G401 (cell line): ENCODE measurements at places on chromosomes 16 and 17.

DNA sequence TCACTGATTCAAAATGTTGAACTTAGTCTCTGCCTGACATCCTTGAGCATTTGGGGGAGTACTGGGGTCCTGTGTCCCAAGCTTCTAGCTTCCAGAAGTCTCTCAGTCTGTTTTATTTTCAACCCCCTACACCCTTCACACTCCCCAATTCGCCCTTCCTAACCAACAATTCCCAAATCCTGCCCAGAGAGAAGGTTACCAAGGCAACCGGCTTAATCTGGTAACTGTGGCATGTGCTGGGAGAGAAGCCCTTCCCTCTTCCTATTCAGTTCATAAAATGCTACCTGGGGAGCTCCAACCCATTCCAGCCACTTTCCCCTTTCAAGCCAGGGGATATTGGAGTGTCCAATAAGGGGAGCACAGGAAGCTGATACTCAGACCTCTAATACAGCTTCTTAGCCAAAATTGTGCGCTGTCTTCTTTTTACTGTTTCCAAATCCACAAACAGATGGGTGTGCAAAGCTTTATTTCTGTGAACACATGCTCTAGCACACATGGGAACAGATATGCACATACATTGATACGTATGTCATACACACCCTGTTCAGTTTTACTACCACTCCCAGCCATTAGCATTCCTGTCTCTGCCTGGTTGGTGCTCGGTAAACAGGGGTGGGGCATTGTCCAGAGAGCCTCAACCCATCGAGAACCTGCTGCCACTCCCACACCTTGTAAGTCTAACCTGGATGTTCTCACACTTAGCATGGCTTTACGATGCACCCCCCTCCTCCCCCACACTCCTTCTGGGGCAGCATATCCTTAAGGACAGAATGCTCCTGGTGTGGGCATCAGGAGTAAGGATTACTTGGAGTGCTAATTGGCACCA is 1.1 kb upstream of the RAPGEFL1 start:
- no peak for DNase-seq

GRCh38 chr17:44219108-44219615 is 313 bp downstream of the UBTF start:
- peak; percentile 48 for DNase-seq

- DNase-seq, result no peak
Observed at GRCh38 chr16:66682271-66682670, 14.3 kb downstream of the CMTM4 start.

- DNase-seq, result no peak
Observed at GRCh38 chr17:78599419-78599818, 22.2 kb upstream of the DNAH17 start.

DNA sequence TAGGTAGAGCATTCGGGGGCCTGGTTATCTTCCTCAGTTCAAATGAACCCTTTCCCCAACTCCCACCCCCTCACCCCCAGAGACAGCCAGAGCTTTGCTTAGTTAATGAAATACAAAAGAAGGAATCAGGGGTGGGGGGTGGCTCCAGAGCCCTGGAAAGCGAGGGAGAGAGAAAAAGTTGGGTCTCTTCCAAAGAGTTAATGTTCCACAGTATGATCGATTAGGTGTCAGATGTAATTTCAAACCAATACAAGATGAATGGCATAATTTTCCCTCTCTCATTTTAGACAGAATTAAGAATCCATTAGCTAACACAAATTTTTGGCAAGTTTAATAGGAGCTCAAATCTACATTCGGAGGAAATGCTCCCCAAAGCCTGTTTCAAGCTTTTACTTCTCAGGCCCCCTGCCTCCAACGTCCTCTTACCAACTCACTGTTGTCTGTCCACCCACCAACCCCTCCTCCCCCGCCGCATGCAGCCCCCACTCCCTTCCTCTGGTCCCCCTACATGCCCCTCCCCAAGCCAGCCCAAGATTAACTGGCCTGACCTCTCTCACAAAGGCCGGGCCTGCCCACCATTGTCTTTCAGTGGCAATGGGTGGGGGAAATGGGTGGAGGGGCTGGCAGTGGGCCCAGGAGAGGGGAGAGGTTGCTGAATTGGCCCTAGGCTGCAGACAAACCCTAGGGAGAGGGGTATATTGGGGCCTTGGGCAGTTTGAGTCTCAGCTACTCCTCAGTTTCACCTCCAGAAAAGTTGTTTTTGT is 28.2 kb downstream of the NEUROD2 start:
- no peak for DNase-seq

- no peak for DNase-seq
Observed at GRCh38 chr17:50430821-50431618, 5.0 kb downstream of the ACSF2 start.

GRCh38 chr16:80976946-80977345 is 29.7 kb downstream of the CMC2 start:
- no peak for DNase-seq

- DNase-seq, result no peak
Observed at GRCh38 chr16:75416904-75417565, 16.3 kb downstream of the CFDP1 start.

DNA sequence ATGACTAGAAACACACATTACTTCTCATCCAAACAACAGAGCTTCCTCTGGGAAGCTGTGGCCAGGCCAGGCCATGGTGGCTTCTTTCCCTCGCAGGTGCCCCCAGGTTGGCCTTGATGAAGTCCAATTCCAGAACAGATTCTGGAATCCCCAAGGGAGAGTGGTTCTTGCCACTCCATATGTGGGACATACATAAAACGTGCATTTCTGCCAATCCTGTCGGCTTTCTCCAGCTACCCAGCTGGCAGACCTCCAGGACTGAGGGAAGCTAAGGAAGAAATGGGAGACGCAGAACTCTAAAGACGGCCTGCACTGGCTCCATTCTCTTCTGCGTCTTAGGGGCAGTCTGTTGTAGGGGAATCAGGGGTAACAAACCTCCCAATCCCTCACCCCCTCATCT is 219.2 kb upstream of the CDH5 start:
- DNase-seq, result no peak

DNA sequence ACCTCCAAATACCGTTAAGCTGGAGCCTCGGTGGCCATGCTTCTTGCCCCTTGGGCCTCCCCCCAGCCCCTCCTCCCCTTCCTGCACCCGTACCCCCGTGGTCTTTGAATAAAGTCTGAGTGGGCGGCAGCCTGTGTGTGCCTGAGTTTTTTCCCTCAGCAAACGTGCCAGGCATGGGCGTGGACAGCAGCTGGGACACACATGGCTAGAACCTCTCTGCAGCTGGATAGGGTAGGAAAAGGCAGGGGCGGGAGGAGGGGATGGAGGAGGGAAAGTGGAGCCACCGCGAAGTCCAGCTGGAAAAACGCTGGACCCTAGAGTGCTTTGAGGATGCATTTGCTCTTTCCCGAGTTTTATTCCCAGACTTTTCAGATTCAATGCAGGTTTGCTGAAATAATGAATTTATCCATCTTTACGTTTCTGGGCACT is 928 bp downstream of the HBA1 start:
- no peak for DNase-seq

DNA sequence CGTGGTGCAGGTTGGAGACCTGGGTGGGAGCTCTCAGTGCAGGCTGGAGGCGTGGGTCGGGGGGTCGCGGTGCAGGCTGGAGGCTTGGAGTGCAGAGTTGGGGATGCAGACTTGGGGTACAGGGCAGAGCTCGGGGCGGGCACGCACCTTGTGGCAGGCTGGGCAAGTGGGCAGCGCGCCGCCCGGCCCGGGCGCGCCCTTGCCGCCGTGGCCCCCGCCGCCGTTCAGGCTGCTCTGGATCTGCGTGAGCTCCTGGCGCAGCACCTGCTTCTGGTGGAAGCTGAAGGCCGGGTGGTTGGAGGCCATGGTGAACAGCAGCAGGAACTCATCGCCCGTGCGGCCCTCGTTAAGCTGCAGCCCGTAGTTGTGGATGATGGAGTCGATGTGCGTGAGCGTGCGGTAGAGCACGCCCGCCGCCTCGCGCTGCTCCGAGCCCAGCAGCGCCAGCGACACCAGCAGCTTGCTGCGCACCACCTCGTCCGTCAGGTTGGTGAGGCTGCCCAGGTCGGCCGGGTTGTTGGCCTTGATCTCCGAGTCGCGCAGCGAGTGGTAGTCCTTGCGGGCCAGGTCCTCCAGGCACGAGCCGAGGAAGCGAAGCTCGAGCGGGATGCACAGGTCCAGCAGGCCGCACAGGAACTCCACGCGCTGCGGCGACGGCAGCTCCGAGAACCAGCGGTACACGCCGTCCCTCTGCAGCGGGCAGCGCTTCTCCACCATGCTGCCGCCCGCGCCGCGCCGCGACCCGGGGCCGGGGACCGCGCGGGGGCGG is 1.1 kb downstream of the ZCCHC14 start:
- peak; percentile 44 for DNase-seq

- no peak for DNase-seq
Observed at GRCh38 chr16:58853854-58854791, 120.0 kb upstream of the GOT2 start.

DNA sequence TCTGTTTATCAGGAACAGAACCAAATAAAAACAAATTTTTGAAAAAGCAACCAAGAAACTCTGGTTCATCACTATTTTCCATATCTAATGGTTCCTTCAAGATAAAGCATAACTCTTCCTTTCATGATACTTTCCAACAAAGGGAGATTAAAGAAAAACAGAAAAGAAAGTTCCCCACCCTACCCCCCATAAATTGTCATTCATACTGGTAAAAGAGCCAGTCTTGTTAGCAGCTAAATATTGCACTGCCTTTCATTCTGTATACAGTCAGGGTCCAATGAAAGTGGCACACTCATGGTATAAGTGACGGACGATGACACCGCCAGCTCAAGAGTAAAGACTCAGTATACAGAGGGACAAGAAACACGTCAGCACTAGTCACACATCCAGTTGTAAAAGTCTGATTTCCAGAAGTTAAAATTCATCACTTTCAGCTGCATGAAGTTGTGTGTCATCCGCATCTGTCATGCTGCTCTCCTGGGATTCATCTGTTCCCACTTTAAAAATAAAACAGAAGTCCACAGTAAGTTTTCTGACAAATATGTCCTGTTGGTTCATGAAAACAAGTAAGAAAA is 68.5 kb downstream of the CDC27 start:
- no peak for DNase-seq

DNA sequence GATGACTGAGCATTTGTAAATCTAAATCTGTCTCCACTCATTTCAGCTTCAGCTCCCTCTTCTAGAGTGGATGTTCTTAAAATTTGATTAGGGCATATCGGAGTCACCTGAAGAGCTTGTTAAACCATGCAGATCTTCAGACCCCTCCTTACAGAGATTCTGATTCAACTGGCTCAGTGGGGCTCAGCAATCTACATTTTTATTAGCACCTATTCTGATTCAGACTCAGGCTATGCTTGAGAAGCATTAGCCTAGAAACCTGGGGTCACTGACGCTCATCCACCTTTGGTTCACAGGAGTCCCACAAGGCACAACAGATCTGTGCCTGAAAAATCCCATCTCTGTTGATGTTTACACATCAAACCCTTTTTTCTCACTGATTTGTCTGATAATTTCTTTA is 365.6 kb downstream of the GRIN2A start:
- DNase-seq, result no peak

DNA sequence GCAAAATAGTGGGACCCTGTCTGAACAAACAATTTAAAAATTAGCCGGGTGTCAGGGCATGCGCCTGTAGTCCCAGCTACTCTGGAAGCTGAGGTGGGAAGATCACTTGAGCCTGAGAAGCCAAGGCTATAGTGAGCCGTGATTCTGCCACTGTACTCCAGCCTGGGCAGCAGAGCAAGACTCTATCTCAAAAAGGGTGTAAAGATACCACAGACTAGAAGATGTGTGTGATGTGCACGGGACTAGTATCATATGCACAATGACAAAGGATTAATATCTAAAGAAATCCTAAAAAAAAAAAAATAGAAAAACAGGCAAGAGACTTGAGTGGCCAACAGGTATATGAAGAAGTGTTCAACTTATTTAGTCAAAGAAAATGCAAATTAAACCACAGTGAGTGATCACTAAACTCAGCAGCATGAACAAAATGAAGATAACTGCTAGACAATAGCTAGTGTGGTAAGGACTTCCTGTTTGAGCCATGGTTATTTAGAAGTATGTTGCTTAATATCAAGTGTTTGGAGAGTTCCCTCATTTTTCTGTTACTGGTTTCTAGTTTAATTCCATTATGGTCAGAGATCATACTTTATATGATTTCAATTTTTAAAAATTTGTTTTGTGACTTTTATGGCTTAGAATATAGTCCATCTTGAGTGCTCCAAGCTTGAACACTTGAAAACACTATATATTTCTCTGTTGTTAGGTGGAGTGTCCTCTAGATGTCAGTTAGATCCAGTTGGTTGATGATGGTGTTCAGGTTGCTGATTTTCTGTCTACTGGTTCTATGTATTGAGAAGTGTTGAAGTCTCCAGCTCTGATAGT is 14.7 kb upstream of the SLX4 start:
- no peak for DNase-seq

GRCh38 chr17:2814481-2815341 is 18.5 kb downstream of the RAP1GAP2 start:
- DNase-seq, result no peak

DNA sequence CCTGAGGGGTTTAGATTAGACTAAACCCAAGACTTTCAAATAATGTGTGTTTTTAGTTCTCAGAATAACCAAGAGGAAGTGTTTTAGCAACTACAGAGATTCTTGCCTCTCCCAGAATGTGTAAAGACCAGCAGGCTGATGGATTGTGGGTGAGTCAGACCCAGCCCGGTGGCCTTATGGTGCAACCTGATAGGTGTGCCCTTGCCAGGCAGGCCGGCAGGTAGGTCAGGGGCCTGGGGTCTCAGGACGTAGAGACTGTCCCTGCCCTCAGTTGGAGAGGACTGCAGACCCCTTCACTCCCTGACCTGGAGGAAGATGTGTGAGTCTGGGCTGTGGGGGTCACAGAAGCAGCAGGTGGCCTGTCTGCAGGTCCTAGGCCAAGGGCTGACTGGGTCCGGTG is 47.2 kb upstream of the ACSF3 start:
- DNase-seq, result no peak

DNA sequence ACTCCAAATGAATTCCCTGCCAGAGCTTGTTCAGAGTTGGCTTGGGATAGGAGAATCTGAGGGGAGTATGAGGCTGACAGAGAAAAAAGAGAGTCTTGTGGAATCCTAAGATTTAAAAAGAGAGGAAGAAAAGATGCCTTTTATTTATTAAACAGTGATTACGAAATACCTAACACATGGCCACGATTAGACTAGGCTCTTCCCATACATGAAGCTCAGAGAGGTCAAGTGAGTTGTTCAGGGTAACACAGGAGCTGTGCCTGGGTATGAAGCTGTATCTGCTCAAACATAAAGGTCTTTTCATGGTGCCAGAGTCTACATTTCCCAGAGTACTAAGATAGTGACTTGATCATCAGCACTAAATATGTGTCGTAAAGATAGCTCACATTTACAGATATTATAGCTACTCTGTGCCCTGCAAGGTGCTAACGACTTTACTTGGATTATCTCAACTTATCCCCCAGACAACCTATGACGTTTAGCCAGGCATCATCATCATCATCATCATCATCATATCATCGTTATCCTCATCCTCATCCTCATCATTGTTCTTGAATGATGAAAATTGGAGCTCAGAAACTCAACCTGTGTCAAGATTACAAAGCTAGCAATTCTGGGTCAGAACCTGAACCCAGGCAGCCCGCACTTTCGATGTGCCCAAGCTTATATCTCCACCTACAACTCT is 500.8 kb downstream of the NPIPA7 start:
- no peak for DNase-seq

GRCh38 chr16:78170494-78170933 is 71.1 kb downstream of the WWOX start:
- no peak for DNase-seq

GRCh38 chr17:57916925-57917858 is 38.0 kb downstream of the CUEDC1 start:
- DNase-seq, result no peak
